ENCODE measurements at places on chromosomes 2 and 18.

GRCh38 chr18:23238651-23239349 lies 103.5 kb downstream of the CABLES1 start:
- DNase-seq, result no peak

- no peak for DNase-seq
Measured at GRCh38 chr18:26556573-26556972, 8.2 kb upstream of the KCTD1 start.

DNA sequence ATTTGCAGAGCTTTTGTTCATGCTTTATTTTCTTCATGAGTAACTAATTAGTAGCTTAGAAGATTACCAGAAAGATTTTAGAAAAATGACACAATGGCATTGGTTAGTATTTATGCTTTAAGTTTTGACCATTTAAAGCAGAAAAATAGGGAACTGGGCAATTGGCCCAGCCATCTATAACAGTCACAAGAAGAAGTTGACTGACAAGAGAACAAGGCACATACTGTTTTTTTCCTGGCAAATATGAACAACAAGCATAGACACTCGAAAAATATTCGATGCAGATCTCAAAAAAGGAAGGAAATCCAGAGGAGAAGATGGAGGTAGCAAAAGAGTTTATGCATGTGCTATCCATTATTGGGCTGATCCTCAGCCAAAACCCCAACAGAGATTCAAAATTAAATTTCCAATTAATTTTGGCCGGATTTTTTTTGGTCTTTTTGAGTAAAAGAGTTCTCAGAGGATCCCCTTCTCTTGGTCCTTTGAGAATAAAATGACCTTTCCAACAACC lies 200.8 kb upstream of the SLC35G4 start:
- DNase-seq, result no peak

- DNase-seq, result no peak
Measured at GRCh38 chr2:170500770-170501169, 214.4 kb upstream of the SP5 start.

- DNase-seq, result no peak
Measured at GRCh38 chr2:224287531-224287930, 114.4 kb downstream of the FAM124B start.

GRCh38 chr2:204321910-204322751 lies 223.1 kb upstream of the PARD3B start:
- DNase-seq, result no peak

DNA sequence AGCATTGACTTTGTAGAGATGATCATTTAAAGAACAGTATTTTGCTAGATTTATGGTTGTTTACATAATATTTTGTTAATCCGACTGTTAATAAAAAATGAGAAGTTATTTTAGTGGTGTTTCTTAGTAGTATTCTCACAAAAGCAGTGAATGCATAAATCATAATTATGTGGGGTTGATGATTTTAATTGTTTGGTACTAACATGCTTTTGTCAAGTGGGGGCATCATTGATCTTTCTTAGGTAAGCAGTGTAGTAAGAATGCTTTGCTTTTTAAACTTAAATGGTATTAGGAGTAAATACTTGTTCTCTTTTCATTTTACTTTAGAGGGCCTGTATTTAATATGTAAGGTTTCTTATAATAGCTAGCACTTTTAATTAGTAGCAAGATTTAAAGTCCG lies 109.2 kb upstream of the OTX1 start:
- DNase-seq, result no peak

- no peak for DNase-seq
Measured at GRCh38 chr2:130338793-130339345, 3.8 kb upstream of the IMP4 start.

- DNase-seq, result no peak
Measured at GRCh38 chr2:216031960-216032689, 18.8 kb upstream of the MREG start.

GRCh38 chr2:240126731-240127130 lies 9.4 kb downstream of the COPS9 start:
- no peak for DNase-seq

- no peak for DNase-seq
Measured at GRCh38 chr2:172436889-172437288, 9.5 kb downstream of the ITGA6 start.

GRCh38 chr2:71609958-71610357 lies 156.6 kb downstream of the DYSF start:
- no peak for DNase-seq

GRCh38 chr2:74845217-74845751 lies 11.4 kb downstream of the HK2 start:
- peak; percentile 15 for DNase-seq

DNA sequence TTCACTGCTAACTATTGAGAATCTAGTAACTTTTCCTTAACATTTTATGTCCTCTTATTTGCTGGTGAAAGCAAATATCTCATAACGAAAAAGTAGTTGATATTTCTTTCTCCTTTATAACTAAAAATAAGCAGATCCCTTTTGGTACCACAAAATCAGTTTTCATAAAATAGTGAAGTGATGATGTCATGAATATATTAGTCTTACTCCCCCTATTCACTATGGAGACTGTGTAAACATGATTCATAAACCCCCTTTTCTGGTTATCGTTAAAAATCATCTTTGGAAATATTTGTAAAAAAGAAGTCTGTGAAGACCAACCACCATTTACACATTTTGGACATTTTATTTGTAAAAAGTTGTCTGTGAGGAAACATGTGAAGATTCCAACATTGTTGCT lies 734.9 kb downstream of the NUP35 start:
- DNase-seq, result no peak

- no peak for DNase-seq
Measured at GRCh38 chr2:98744595-98744994, 13.7 kb upstream of the MGAT4A start.

DNA sequence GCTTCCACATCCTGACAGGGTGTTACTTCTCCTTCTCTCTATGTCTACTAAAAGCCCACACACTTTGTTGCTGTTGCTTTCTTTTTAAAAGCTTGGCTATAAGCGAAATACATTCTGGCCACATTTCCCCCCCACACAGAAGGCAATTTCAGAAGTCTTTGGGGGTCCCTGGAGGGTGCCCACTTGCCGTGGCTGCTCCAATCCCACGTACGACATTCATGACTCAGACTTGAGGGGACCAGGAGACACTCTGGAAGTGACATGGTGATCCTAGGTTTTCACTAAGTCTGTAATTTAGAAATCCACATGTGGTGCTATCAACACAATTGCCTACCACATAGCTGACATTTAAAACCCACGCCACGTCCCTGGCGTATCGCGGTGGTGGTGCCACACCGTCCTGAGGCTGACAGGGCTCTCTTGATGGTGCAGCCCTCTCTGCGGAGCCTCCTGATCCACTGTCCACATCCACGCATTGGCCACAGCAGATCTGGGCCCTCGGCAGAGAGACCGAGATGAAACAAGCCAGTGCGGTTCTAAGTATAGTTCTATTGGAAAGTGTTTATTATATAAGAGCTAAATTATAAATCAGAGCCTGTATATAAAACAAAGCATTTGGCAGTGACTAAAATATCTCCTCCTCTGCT lies 42.4 kb downstream of the CYP27C1 start:
- no peak for DNase-seq

DNA sequence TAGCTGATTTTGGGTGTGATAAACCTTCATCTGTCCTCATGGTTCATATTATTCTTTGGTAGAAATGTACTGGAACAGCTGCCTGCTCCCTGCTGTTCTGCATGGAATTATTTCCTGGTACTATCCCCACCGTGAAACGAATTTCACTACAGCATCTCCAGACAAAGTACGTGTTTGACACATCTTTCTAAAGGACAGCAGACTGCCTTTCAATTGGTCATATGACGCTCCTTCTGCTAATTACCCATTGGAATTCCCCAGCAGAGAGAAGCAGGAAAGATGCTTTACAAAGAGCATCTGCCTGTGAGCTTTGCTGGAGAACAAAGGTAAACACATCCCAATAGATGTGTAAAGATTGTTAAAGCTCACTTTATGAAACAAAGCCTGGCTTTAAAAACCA lies 4.4 kb upstream of the RFX8 start:
- no peak for DNase-seq

GRCh38 chr2:2503864-2504418 lies 172.9 kb upstream of the MYT1L start:
- no peak for DNase-seq

GRCh38 chr2:72894514-72894913 lies 7.3 kb downstream of the SPR start:
- DNase-seq, result no peak

DNA sequence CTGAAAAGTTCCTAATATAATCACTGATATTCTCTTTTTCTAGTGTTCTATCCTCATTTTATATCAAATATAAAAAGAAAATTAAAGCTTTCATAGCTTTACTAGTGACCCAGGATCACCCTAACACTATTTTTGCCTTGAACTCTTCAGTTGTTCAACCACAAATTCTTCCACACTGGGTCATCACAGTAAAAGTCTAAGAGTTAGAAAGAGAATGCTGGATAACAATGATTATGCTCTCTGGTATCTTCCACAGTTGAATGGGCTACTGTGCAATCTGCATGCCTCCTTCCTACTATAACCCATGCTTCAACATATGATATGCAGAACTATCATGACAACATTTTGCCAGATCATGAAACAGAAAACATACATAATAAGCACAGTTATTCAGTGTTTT lies 32.3 kb downstream of the CHN1 start:
- DNase-seq, result no peak

DNA sequence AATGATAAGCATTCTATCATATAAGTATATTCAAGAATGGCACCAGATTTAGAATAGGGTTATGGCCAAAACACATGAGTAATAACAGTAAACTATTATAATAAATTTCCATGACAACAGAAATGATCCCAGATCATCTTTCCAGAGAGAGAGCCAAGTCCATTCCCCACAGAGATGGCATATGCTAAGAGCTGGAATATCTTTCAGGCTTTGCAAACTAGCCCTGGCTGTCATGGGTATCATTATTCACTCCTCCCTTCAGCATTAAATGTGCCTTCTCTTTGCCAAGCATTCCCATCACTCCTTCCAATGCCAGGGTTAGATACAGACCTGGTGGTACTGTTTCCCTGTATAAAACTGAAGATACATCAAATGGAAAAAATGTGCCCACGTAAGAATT lies 10.9 kb downstream of the FEZ2 start:
- DNase-seq, result no peak

GRCh38 chr18:65093346-65093745 lies 657.5 kb upstream of the CDH7 start:
- no peak for DNase-seq

GRCh38 chr2:133135035-133135654 lies 433.1 kb downstream of the NCKAP5 start:
- DNase-seq, result no peak

- no peak for DNase-seq
Measured at GRCh38 chr2:157540102-157540501, 88.6 kb downstream of the ACVR1C start.

DNA sequence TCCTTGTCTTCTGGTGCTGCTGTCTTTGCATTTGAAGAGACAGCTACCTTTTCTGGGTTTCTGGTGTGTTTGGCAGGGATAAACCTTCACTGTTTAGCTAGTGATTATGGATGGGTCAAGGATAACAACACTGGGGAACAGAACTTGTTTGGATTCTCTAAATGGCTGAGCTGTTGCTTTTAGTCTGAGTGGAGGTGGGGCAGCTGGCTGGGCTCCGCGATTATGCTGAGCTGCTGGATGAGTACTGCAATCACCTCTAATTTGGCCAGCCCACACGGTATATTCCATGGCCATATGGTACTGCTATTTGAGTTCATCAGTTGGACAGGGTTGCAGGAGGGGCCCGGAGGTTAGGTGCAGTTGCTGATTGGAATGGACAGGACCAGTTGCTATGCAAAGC lies 361.6 kb upstream of the TFPI start:
- no peak for DNase-seq

DNA sequence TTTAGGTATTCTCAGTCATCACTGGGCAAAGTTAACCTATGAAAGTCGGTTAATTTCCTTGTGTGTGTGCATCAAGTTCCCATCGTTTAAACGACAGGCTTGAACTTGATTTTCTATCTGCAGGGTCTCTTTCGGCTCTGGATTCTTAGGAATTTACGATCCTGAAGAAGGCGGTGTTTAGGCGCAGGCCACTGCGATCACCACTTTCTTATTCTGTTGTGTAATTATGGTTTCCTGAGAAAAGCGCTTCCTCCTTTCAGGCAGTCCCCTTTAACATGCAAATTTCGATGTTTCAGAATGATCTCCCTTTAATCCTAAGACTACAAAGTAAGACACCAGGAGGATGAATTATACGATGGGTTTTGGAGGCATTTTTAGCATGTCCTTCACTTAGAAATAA lies 27.9 kb upstream of the MBP start:
- DNase-seq, result no peak

GRCh38 chr2:151182396-151182795 lies 79.3 kb downstream of the RBM43 start:
- DNase-seq, result no peak

- no peak for DNase-seq
Measured at GRCh38 chr2:15638720-15639119, 47.1 kb downstream of the DDX1 start.

DNA sequence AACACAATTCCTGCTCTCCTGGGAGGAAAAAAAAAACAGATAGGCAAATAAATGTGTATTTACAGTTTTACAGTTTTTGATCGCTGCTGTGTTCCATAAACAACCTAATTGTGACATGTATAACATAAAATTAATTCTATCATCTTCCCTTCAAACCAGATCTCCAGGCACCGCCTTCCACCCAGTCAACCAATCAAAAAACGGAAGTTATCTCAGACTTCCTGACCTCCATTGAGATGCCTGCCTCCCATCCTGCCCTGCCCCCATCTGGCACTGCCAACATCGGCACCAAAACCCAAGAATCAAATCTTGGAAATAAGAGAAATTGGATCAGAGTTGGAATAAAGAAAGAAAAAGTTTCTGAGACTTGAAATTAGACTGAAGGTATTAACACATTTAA lies 3.1 kb upstream of the RIOK3 start:
- DNase-seq, result no peak

- DNase-seq, result no peak
Measured at GRCh38 chr2:240238786-240239185, 98.3 kb upstream of the OTOS start.

All from activated CD4-positive, alpha-beta T cell treated with anti-CD3 and anti-CD28 coated beads for 1 hour (primary cell).